Fibroblast of villous mesenchyme (primary cell): ENCODE measurements at places on chromosomes 12 and 14.
A peak's percentile ranks its signal among the peaks of the same experiment; 100 is the strongest.

- peak; percentile 93 for DNase-seq
Measured at GRCh38 chr14:92400579-92401444, 77.8 kb downstream of the SLC24A4 start.

- no peak for DNase-seq
Measured at GRCh38 chr14:68653804-68654203, 139.1 kb downstream of the ZFP36L1 start.

- no peak for DNase-seq
Measured at GRCh38 chr14:100608586-100609330, 21.5 kb upstream of the BEGAIN start.

- DNase-seq, result peak; percentile 33
Measured at GRCh38 chr12:123907726-123908476, 64.7 kb downstream of the CCDC92 start.
